ENCODE measurements at places on chromosomes 6 and 20.

- DNase-seq: no peak
Observed at GRCh38 chr20:62220666-62221568, 839 bp upstream of the HRH3 start.

GRCh38 chr6:23184351-23184750, 615.0 kb downstream of the HDGFL1 start:
- DNase-seq: no peak

GRCh38 chr20:19396460-19397081, 184.1 kb downstream of the SLC24A3 start:
- no peak for DNase-seq

DNA sequence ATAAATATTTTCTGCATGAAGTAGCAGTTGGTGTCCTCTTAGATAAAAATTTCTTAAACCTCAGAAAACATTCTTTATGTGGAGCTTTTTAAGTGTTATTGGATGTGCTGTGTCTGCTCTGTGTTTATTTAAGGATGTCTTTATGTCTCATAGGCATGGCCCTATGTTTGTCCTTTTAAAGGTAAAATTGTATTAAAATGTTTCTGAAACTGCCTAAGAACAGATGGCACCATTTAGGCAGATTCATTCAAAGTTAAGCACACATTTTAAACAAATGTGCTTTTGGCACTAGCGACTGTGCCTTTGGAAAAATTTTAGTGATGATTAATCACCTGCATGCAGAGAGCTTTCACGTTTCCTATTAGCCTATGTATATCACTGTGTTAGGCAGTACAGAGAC, 125.2 kb downstream of the KIF6 start:
- no peak for DNase-seq

GRCh38 chr6:133542056-133542821, 301.1 kb downstream of the EYA4 start:
- no peak for DNase-seq

DNA sequence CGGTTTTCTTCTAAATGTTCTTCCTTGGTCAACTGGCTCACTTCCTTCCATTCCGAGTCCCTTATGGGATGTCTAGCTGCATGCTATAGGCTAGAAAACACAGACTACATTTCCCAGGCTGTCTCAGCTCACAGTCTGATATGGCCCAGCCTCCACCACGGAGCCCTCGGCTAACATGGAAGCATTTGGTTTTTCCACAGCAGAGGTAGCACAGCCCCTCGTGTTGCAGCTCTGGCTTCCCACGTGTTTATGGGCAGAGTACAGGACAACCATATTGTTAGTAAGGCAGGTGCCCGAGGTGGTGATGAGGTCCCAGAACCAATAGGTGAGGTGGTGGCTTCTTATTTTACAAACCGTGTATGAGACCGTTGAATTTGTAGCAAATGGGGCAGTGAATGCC, 8.7 kb downstream of the GPLD1 start:
- DNase-seq: no peak

DNA sequence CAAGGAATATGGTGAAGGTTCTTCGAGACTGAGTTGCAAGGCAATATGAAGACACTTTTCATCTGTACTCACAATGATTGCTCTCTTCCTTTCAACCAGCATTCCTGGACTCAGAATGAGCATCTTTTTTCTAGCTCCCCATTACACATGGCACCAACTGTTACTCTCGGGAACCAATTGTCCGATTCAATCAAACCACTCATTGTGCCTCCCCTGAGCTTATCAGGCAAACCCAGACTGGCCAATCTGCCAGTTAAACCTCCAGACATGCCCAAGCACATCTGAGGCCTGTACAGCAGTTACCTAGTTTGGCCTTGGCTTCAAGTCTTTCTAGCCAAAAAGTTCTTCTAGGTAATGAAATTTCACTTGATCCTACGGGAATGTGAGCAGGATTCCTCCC, 164.1 kb downstream of the ID4 start:
- no peak for DNase-seq

Data from stimulated activated CD4-positive, alpha-beta T cell treated with anti-CD3 and anti-CD28 coated beads, Interleukin-2, amount 100 ng/mL, for 48 hours (primary cell).